ENCODE measurements at places on chromosomes 6 and 20. TPM values are rescaled to one million over a fixed set of nuclear protein-coding genes. Genes with fewer than 3 reads are reported as not detected.

- DNase-seq = no peak
These were observed 293.3 kb downstream of the SYNE1 start for GRCh38 chr6:152343735-152344360.

Gene DEFB124
- total RNA-seq = not detected

GRCh38 chr20:20635006-20635405, 77.4 kb downstream of the RALGAPA2 start:
- DNase-seq = no peak

Gene NKAPL
- not detected for total RNA-seq

Measured in Peyer's patch (tissue), 4 donors.